ENCODE measurements at places on chromosomes 5 and 9.

GRCh38 chr5:7850395-7851239, at the start of gene CFAP90:
CFAP90 (minus strand) TSS chr5:7851133; CDS start chr5:7851021, 112 bp downstream.
- peaks cover 28% of the 10 kb centered on the region for H3K27me3 ChIP-seq
- H3K4me1 ChIP-seq = peaks cover 26% of the 10 kb centered on the region
- no peaks in the 10 kb centered on the region for H3K36me3 ChIP-seq
- peak within 1 kb of the TSS; percentile 42 for H3K4me3 ChIP-seq
- DNase-seq = no peak

DNA sequence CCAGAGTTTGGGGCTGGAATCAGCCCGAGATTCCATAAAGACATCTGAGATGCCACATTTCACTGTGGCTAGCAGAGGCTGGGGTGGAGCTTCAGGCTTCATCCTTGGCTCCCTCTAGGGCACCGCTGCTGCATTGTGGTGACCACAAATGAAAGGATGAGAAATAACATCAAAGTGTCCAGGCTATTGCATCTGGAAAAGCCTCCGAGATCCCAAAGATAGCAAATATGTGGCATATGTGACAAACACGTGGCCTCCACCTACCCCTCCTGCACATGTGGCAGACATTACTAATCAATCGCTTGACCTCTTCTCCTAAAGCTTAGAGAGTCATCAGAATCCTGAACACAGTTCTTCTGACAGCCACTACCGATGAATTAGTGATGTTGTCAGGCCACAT, 4.5 kb downstream of the SPARC start:
- H3K27me3 ChIP-seq = no peaks in the 10 kb centered on the region
- no peak overlapping the region for H3K4me3 ChIP-seq
- H3K27ac ChIP-seq = no peak overlapping the region
- DNase-seq = no peak
- H3K4me1 ChIP-seq = no peaks in the 10 kb centered on the region

DNA sequence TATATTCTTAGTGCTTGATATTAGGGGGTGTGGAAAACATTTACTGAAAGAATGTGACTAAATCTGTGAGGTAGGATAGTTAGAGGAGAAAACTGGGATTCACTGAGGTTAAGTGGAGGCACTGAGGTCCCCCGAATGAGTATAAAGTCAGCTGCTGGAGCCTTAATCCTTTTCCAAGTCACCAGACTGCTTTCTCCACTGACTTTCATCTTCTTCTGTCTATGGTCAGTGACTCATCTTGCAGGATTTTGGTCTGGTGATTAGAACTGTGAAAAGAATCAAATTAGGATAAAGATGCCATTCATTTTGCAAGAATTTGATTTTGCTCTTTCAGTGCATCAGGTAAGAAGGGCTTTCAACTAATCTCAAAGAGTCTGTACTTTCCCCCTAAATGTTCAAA, 89.3 kb upstream of the ALDH1A1 start:
- no peaks in the 10 kb centered on the region for H3K36me3 ChIP-seq
- no peak overlapping the region for H3K27ac ChIP-seq
- peaks cover 4% of the 10 kb centered on the region for H3K27me3 ChIP-seq
- no peak for DNase-seq
- no peak overlapping the region for H3K4me3 ChIP-seq
- no peaks in the 10 kb centered on the region for H3K4me1 ChIP-seq

DNA sequence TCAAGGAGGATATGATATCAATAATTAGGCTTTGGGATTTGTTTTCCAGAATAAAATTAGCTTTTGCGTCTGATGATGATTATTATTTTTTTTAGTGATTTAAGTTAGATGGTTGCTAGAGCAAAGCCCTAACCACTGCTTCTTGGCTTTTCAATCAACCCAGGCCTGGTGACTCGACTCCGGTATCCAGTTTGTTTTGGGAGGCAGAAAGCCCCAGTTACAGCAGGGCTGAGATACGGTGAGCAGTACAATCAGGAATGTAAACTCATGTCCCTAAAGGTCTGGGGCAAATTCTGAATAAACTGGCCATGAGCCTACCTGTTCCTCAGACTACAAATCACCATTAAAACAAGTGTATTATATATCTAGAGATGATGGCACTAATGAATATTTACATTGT, 24.4 kb upstream of the CYFIP2 start:
- no peak for DNase-seq
- H3K4me3 ChIP-seq = no peak overlapping the region
- H3K27me3 ChIP-seq = no peaks in the 10 kb centered on the region
- H3K4me1 ChIP-seq = peaks cover 4% of the 10 kb centered on the region

DNA sequence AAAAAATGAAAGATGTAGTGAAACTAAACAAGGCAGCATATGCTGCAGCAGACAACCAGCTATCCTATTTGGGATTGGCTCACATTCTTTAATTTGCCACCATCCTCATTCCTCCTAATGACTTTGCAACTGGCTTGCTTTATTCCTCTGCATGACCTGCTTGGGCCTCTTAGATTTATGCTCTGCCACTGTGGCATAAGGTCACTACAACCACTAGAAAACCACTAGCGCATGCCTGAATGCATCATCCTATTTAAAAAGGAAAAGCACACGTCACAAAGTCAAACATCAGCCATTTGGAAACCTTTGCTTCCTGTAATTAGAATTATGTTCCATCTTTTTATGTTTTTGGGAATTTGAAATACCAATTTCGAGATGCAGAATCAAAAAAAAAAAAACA, 40.8 kb upstream of the CCDC152 start:
- no peaks in the 10 kb centered on the region for H3K36me3 ChIP-seq
- no peaks in the 10 kb centered on the region for H3K27me3 ChIP-seq
- H3K4me3 ChIP-seq = no peak overlapping the region
- peaks cover 3% of the 10 kb centered on the region for H3K4me1 ChIP-seq
- DNase-seq = no peak

DNA sequence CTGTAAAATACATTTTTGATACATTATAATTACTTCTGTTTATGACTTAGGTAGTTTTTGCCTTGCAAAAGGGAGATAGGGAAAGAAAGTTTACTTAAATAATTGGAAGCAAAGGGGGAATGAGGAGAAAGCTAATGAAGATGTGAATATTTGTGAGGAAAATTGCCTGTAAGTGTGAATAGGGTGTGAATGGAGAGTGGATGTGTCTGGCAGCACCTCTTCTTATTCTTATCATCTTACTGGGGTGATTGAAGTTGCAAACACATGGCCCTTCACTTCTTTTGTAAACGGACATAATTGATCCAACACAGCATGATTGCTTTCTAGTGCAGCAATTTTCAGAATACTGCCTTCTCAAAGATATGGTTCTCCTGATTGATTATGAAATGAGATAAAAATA, 46.6 kb downstream of the PALM2AKAP2 start:
- no peaks in the 10 kb centered on the region for H3K4me1 ChIP-seq
- H3K4me3 ChIP-seq = no peak overlapping the region
- no peaks in the 10 kb centered on the region for H3K36me3 ChIP-seq
- no peak overlapping the region for H3K27ac ChIP-seq

DNA sequence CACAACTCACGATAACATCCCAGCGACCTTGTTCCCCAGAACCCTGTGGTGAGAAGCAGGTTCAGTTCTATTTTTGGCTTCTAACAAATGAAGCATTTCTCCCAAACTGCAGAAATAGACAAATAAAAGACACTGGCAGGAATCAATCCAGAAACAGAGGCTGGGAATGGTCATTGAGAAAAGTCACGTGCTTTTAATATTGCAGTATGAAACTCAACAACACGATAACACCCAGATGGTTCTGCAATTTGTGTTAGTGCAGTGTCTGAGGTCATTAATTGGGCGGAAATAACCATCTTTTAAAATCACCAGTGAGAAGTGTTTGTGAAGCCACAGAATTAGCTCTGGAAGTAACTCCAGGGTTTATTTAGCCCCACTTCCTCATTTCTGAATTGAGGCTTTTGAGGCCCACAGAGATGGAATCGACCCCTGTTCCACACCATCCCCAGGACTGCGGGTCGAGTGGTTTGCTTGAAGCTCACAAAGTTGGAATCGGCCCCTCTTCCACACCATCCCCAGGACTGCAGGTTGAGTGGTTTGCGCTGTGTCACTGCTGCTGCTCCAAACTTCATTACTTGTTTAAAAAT, 164.7 kb upstream of the IRX4 start:
- H3K4me3 ChIP-seq = no peak overlapping the region
- no peak overlapping the region for H3K27ac ChIP-seq
- no peaks in the 10 kb centered on the region for H3K4me1 ChIP-seq
- H3K36me3 ChIP-seq = no peaks in the 10 kb centered on the region
- no peak for DNase-seq

Measured in T-cell (primary cell).